NAMALWA (cell line): ENCODE measurements at places on chromosomes 5 and 9.
A peak's percentile ranks its signal among the peaks of the same experiment; 100 is the strongest.

DNA sequence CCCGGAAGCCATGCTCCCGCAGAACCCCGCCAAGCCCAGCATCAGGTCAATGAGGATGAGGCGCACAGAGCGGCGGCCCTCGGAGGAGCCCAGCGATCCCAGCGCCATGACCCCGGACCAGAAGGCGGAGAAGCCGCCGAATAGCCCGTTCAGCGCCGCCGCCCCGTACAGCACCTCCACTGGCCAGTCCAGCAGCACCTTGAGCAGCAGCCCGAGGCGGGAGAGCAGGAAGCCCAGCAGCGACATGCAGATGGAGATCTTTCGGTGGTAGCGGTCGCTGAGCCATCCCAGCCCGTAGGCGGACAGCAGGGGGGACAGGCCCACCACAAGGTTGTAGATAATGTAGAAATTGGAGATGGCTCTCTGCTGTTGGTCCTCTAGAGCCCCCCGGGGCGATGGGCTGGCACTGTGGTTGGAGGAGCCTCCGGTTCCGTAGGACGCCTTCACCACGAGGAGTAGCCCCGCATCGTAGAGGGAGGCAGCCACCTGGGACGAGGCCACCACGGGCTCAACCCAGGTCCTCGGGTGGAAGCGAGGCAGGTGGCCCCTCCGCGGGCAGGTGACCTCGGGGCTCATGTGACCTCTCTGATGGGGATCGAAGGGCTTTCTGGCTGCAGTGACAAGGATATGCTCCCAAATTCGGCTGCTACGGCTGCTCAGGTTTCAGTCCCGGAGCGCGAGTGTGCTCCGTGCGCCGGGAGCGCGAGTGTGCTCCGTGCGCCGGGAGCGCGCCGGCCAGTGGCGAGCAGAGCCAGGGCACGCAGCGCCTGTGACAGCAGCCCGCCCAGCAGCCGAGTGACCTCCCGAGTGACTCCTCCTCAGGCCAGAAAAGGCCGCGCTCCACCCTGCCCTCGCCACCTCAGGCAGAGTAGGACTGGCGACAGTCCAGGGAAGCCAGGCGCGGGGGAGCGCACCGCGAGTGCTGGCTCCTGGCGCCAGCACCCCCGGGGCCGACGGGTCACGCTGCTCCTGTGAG lies at the start of gene SLC46A2:
TSS of gene SLC46A2 (minus strand) at position 771 of the 976 bp plus-strand sequence. CDS start at position 576, 195 bp downstream.
- no peak for DNase-seq

DNA sequence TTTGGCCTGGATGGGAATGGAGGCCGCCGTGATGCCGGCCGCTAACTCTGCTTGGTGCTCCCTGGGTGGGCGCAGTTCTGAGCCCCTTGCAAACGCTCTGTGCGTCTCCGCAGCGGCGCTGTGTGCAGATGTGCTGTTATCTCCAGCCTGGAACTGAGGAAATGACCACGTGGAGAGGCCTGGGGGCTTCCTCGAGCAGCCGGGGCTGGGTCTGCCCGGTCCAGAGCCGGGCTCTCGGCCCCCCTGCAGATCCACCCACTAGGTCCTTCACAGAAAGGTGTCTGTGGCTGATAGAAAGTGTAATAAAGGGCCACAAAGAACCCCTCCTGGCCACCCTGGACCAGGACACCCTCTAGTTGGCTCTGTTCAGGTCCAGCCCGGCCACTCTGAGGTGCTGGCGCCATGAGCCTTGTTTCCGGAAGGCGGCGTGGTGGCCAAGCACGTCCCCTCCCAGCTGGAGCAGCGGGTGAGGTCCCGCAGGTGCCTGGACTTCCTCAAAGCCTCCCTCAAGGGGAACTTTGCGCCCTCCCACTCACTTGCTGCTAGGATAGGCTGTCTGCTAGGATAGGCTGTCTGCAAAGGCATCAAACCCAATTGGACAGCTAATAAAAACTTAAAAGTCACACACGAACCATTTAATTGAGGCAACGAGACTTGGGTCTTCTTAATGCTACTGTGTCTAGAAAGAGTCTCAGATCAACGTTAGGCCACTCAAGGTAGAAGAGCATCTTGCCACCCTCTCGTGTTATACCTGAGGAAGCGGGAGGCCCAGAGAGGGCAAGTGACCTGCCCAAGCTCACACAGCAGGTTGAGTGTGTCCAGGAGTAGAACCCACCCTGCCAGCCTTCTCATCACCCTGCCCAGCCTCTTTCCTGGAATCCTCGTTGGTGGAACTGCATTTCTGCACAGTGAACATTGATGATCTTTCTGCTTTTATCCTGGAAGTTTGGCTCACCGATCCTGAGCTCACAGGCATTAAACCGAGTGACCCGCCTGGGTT lies 109.3 kb upstream of the FCN2 start:
- peak; percentile 25 for DNase-seq

GRCh38 chr9:9913276-9913832 lies 699.4 kb downstream of the PTPRD start:
- DNase-seq, result no peak

- no peak for DNase-seq
These were observed 266.0 kb downstream of the DTWD2 start for GRCh38 chr5:118722122-118723020.

GRCh38 chr5:29720954-29721353 lies 1472.5 kb upstream of the CDH6 start:
- no peak for DNase-seq

GRCh38 chr5:171712616-171713015 lies 73.0 kb upstream of the SMIM23 start:
- no peak for DNase-seq

DNA sequence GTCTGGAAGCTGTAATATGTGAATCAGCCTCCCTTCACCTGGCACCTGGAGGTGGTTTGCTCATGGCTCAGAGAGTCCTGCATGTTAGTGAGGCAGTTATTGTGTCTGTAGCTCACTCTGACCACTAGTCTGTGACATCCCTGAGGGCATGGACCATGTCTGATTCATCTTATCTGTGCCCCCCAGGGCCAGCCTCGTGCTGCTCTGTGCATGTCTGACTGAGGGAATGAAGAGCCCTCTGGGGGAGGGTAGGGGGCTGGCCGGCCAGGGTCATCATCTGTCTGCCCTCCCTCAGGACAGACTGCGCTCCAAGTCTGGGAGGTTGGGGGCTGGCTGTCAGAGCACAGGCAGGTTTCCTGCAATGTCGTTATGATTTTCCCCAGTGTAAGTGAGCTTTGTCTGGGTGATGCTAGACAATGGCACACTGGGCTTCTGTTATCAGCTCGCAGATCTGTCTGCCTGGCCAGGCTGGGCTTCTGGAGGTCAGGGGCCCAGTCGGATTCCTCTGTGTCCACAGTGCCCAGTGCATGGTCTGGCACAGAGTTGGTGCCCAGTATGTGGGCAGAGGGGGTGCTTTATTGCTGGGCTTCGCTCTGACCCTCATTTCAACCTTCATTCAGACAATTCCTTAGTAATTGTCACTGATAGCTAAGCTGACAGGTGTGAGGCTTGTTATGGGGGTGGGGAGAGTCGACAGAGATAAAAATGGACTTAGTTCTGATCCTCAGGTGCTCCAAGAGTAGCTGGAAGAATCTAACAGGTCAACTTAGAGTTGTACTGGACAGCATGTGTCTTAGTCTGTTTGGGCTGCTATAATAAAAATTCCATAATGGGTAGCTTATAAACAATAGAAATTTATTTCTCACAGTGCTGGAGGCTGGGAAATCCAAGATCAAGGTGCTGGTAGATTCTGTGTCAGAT lies 85.7 kb upstream of the SHB start:
- no peak for DNase-seq

DNA sequence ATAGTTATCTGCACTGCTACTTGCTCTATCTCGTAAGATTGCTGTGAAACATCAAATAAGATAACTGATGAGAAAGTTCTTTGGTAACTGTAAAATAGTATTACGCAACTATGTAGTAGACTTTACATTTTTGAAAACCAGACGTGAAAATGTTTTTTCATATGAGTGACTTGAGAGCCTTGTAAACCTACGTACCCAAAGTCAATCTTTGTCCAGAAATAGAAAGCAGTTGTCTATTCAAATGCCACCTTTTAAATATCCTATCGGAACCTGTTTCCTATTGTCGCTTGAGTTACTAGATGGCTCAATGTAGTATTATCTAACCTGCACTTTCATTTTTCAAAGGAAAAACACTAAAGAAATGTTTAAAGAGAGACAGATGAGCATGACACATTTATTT lies 1.6 kb downstream of the FNIP1 start:
- peak; percentile 45 for DNase-seq

DNA sequence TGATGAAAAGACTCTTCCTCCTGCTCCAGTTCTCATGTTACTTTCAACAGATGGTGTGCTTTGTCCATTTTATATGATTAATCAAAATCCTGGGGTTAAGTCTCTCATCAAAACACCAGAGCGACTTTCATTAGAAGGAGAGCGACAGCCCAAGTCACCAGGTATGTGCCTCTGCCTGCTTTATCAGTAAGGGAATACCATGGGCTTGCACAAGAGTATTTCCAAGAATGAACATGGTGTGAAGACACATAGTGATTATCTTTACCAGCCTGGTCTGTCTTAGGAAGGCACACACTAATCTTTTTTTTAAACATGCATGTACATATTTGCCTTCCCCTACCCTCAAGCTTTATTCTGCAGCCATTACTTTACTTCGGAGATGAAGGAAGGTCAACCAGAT lies 15.2 kb downstream of the NUP214 start:
- no peak for DNase-seq

DNA sequence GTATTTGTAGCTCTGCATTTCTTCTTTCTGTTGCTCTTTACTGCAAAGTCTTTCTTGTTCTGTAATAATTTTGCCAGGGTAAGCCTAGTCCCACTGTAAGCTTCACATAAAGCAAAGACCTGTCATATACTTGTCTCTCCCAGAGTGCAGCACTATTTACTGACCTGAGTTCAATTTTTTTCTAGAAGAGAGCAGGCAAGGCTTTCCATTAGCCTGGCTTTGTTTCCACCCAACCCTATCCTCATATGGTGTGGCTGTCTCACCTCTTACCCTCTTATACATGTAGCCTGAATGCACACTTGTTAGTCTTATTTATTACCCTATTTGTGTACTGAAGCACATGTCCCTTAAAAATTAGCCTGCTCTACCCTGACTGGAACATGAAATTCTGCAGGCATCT lies 170.4 kb downstream of the EFNA5 start:
- DNase-seq, result no peak

GRCh38 chr9:120936764-120937122 lies 10.1 kb upstream of the TRAF1 start:
- DNase-seq, result no peak

- no peak for DNase-seq
These were observed 121.8 kb downstream of the CAVIN4 start for GRCh38 chr9:100699668-100700067.

GRCh38 chr5:84063041-84063440 lies 321.6 kb downstream of the EDIL3 start:
- no peak for DNase-seq

- DNase-seq, result no peak
These were observed 231.7 kb downstream of the SYK start for GRCh38 chr9:91033270-91033669.

GRCh38 chr9:131580358-131580757 lies 35.0 kb downstream of the PRRT1B start:
- no peak for DNase-seq

- no peak for DNase-seq
These were observed 235.4 kb downstream of the FSTL4 start for GRCh38 chr5:133376986-133377385.

DNA sequence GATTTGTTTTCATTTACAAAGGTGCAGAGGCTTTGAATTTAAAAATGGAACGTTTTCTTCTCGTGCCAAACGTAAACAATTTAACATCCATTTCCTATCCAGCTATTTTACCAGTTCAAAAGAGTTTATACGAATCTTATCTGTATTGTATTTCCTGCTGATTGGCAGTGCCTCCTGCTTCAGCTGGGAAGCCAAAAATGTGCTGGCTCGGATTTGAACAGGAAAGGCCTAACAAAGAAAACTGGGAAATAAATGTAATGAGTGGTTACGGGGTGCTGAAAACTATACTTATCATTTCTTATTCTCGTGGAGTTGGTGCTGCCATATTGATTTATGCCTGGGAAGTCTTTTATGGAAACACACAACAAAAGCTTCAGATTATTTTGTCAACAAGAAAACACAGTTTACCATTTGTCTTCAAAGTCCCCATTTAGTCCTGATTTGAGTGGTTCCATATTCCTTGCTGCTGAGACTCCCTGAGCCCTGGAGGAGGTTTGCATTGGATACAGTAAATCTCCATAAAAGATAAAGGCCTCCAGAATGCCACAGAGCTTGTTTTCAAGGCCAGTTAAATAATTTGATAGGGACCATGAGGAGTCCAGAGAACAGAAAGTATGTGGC lies 507.4 kb downstream of the RASEF start:
- DNase-seq, result no peak

- DNase-seq, result no peak
These were observed 989.8 kb downstream of the TLE1 start for GRCh38 chr9:80699511-80699998.
